ENCODE measurements at places on chromosomes 1 and 21.

DNA sequence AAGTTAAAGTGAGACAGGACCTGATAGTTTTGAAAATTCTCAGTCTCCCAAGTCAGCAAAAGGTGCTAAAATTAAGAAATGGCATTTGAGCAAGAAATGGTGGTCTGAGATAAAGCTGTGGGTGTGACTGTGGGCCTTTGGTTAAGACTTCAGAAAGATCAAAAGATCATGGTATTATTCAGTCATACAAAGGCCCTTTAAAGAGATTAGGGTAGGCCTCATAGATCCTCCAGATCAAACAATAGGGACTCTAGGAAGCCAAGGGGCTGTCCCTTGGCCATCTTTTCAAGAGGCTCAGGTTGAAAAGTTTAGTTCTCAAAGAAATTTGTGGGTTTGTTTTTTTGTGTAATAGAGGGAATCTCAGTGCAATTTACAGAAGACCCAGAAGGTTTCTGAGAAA is 8.4 kb downstream of the HMGB4 start:
- DNase-seq, result no peak

DNA sequence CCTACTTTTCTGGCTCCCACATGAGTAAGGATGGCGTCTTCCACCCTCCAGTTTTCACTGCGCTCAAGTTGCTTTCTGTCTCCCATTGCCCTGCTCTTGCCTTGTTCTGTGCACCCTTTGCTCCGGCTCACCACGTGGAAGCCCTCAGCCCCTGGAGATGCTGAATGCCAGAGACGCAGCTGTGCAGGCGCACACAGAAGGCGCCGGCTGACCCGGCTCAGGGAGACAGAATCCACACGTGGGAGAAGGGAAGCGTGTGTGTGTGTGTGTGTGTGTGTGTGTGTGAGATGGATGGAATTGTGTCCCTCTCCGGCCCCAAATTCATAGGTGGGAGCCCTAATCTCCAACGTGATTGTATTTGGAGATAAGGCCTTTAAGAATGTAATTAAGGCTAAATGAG is 118.2 kb upstream of the ERRFI1 start:
- DNase-seq, result no peak

DNA sequence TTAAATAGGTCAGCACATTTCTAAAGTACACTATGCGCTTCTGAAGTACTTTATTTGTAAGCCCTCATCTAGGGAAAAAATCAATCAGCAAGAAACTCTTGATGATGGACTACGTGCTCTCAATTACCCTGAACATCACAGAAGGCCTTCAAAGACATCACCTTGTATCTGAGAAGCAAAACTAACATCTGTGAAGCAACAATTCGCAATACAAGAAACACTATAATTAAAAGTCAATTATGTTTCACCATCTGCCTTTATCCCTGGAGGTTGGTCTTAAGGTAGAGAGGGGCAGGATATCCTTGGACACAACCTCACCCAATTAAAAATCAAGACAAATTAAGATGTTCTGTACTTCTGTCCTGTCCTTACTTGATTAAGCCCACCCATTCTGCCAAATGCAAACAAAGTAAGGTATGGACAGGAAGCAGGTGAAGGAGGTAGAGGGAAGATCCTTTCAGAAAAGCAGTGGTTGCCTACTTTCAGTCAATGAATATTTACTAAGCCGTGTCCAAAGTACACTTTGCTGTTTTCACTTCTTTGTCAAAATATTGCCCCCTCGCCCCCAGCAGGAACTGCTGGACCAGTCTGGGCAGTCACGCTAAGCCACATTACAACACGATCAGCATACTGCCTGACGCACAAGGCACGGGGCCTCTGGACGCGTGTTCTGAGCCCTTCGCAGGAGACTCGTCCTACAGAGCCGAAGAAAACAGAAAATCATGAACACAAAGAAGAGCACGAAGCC is 887 bp downstream of the SLC19A2 start:
- DNase-seq, result no peak

DNA sequence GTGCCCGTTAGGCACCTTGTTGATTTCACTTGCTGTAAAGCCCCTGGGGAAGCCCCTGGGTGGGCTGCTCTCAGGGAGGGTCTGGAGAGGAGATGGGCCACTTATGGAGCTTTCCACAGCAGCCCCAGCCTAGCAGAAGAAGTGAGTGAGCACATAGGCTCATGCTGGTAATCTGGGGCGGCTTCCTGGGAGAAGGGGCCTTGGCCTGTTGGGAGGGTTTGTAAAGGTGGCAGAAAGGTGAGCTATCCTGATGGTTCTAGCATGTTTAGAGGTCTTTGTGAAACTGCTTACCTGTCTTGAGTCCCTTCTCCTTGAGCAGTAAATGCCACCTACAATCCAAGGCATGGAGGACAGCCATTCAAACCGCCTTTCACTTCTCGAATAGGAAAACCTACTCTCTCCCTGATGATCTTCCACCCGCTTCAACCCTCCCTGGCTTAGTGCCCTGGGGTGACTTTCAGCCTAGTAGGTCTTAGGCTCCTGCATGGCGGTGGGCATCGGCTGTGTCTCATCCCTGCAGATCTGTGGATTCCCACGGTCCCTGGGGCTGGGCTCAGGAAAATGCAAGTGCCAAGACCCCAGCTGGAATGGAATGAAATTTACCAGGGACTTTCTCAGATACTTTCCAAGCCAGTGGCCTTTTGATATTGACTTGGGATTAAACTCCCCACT is 87.6 kb upstream of the SELENON start:
- no peak for DNase-seq

GRCh38 chr1:18734001-18734400 is 103.4 kb downstream of the PAX7 start:
- DNase-seq, result no peak

DNA sequence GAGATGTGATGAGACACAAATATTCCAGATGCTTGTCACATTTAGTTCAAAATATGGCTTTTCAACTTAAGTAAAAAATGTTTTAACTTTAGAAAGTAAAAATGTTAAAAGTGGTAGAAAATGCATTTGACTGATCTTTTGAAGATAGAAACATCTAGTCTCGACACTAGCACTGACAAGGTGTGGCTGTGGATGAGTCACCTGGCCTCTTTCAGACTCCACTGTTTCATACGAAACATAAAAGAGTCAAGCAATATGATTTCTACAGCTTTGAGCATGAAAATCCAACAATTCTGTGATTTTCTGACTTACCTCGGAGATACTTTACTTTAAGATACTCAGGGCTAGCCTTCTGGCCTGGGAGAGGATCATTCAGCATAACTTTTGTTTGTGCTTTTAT is 47.7 kb downstream of the TTC13 start:
- no peak for DNase-seq

DNA sequence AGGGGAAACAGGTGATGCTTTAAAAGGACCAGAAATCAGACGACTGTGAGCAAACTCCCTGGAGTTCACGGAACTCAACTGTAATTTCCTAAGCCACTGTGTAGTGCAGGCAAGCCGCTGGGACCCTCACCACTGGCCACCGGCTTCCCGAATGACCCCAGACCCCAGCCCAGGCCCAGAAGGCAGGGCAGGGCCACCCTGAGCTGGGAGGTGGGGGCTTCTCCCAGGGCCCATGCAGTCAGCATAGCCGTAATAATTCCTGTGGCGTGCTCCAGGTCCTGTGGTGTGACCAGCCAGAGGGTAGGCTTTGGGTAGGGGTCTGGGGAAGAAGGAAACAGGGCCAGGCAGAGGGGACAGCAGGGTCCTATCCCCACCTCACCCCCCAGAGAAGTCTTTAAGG is 3.5 kb upstream of the ARF1 start:
- no peak for DNase-seq

DNA sequence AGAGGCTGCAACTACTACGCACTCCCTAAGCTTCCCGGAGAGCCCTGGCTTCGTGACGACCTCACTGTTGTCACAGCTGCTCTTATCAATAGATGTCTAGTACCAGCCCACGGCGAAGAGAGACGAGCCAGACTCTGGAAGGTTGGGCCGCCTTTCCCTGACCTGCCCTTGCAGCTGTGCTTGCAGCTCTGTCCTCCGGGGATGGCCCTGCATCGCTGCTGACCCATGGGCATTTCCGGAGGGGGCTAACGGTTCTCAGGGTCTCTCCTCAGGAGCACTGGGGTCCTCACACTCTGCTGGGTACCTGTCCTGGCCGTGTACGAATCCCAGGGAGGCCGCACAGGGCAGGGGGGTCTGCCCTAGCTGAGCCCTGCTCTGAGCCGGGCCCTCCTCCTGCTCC is 93.8 kb upstream of the COL6A1 start:
- no peak for DNase-seq

- no peak for DNase-seq
These were observed 7.4 kb downstream of the HYI start for GRCh38 chr1:43446388-43446740.

DNA sequence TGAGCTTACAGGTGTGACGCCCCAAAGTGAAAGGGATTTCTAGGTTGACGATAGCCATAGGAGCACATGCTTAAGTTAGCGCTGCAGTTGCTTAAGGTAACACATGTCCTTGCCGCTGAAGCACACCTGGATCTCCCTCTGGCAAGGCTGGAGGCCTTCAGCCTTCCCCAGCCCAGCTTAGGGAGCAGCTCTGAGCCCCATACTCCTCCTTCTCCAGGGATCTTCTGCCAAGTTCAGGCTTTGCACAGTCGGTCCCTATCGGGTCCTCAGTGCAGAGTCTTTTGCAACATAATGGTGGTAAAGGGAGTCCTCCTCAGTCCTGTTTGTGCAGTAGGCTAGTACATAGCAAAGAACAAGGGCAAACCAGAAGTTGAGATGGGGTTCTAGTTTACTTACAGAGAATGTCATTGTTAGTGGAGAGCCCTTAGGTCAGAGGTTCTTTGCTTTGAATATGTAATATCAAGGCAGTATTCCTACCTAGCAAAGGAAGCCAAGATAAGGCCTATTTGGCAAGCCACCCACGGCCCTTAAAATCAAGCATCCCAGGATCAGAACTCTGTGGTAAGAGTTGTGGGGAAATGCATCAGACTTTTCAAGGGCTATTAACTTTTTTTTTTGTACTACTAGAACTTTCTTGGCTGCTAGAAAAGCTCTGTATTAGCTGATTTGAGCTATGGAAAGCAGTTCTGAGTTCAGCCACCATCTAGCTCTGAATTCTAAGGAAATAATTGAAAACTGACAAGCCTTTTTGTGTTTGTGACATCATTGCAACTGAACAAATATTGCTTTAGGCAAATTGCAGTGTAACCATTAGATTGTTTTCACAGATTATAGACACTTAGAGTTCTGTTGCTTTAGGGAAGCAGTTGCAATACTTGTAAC is 1.4 kb downstream of the EVA1C start:
- DNase-seq, result no peak

DNA sequence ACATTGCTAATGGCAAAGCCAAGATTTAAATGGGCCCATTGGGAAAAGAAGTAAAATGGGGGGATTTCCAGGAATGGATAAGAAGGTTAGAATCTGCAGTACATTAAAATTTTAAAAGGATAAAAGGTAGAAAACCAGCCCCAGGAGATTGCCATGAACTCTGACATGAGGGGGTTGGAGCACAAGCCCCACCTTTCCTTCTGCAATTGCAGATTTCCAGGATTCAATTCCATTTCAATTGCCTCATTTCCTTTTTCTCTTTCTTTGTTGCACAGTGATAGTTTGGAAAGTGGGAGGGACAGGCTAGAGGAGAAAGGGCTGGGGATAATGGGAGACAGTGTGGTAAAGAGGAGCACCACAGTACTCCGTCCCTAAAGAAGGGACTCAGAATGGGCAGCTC is 238.5 kb upstream of the RAB4A start:
- DNase-seq, result no peak

DNA sequence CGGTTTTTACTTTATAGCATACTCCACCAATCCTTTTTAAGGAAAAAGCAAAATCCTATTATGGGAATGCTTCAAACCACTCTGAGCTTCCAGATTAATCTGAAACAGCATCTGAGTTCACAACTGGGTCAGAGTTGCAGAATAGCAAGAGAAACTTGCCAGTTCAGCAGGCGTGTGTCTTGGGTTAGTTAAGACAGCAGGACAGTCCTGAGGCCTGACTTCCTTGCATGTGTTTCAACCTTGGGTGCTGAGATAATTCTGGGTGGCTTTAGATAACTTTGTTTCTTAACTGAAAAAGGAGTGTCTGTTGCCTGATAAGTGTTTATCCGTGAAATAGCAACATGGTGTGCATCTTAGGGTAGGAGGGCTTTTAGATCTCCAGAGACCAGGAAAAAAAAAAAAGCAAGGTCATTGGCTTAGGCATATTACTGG is 169.2 kb downstream of the DHRS3 start:
- no peak for DNase-seq

DNA sequence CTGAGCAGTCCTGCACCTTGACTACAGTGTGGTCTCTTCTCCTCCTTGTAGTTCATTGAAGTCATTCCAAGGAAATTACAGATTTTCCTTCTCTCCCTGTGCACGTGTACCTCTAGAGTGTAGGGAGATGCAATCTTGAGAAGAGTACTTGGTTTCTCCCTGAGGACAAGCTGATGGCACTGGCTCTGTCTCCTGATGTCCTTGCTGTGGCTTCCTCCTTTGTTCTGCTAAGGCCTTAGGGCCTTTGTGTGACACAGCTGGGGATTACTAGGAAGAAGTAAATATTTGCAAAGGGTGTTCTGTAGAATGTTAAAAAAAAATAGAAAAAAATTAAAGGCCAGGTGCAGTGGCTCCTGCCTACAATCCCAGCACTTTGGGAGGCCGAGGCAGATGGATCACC is 66.2 kb upstream of the APOBEC4 start:
- DNase-seq, result no peak

GRCh38 chr1:174337000-174337681 is 110.6 kb upstream of the GPR52 start:
- DNase-seq, result no peak

DNA sequence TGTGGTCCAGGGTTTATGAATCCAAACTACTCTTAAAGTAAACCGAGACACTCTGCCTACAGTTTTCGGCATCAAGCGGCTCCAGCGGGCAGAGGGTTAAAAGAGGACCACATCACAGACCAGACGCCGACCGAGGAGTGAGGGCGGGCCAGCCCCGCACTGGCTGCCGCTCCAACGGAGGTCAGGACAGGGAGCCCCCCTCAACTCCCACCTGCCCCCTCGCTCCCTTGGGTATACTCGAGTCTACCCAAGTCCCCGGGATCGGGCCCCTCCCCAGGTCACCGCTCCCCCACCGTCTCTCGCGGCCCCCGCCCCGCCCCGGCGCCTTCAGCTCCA is 312 bp downstream of the ARNT start:
- peak; percentile 15 for DNase-seq

DNA sequence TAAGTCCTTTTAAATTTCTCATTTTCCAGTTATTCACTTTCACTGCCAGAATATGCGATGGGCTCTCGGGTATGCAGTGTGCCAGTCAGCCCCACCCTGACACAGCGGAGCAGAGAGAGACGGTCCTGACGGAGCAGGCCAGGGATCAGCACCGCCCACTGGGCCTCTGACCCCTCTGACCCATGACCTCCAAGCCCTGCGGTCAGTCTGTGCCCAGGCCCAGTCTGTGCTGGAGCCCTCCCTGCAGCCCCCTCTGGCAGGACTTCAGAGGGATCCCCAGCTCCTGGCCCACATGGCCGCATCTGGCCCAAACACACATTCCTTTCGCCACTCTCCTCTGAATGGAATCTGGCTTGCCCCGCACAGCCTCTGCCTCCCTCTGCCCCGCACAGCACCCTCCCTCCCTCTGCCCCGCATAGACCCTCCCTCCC is 43.4 kb upstream of the COL6A2 start:
- DNase-seq, result no peak
